Left cardiac atrium (tissue), 4 donors: ENCODE measurements at places on chromosomes 7 and 10. TPM values are rescaled to one million over a fixed set of nuclear protein-coding genes. Genes with fewer than 3 reads are reported as not detected.

- no peak for DNase-seq
These were observed 41.3 kb upstream of the AGMO start for GRCh38 chr7:15603124-15603523.

- DNase-seq: no peak
These were observed 263.0 kb upstream of the NEBL start for GRCh38 chr10:21160116-21160515.

DNA sequence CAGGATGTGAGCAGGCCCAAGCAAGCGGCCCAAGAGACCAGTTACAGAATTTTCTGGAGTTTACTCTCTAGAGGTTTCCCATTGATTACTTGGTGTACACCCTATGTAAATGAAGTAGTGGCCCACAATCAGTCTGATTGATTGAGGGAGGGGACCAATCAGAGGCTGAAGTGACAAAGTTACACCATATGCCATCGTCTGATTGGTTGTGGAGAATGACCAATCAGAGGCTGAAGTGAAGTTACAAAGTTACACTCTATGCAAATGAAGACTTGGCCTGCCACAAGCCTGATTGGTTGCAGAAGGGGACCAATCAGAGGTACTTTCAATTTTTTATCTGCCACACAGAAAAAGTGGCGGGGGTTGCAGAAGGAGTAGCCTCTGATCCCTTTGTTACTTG is 83.7 kb downstream of the KIF20B start:
- DNase-seq: no peak

- no peak for DNase-seq
These were observed 37.1 kb upstream of the SRI start for GRCh38 chr7:88256906-88257305.

DNA sequence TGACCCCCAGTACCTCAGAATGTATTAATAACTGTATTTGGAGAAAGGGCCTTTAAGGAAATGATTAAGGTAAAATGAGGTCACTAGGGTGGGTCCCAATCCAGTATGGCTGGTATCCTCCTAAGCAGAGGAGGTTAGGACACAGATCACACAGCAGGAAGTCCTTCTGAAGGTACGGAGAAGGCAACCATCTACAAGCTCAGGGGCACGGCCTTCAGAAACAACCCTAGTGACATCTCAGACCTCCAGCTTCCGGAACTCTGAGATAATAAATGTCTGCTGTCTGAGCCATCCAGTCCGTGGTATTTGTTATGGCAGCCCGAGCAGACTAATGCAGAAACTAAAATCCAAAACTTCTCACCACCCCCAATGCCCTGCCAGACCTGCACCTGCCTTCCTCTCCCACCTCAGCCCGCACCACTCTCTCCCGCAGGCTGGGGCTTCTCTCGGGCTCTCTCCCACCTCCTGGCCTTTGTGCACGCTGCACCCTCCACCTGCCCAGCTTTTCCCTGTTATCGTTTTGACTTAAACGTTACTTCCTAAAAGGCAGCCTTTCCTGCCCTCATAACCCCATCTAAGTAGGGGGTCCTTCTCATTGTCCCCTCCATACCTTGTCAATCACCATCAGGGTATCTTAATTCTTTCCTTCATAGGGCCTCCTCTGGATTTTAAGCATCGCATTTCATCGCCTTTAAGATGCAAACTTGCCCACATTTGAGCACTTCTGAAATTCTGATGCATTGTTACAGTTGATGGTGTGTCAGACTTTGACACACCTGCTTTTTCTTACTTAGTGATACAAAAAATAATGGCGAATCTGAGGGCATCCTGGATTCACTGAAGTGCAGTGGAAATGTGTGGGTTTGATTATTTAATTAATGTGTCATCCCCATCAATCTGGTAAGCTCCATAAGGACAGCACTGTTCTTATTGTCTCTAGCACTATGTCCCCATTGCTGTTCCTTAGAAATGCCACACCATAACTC is 32.2 kb upstream of the AQP1 start:
- no peak for DNase-seq

DNA sequence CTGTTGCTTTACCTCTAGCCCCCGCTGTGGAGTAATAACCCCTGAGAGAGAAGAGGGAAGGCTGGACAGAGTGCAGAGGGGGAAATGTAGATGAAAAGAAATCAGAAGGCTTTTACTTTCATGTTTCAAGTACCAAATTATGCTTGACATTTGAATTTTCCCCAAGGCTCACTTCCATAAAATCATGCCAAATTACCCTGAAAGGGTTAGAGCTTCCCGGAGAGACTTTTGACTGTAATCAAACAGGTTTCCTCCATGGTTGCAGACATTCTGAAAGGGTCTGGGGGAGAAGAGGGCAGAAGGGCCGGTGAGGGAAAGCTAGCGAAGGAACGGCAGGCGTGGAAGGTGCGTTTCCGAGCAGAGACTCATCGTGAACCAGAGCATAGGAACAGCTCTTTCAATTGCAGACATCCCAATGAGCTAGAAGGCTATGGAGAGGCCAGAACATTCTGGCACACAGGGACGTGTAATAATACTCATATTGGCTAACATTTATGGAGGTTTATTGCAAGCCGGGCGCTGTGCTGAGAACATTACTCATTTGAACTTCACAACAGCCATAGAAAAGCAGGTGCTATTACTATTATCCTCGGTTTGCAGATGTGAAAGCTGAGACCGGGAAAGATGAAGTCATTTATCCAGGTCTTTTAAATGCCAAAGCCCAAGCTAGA is 620.8 kb upstream of the AUTS2 start:
- DNase-seq: no peak

DNA sequence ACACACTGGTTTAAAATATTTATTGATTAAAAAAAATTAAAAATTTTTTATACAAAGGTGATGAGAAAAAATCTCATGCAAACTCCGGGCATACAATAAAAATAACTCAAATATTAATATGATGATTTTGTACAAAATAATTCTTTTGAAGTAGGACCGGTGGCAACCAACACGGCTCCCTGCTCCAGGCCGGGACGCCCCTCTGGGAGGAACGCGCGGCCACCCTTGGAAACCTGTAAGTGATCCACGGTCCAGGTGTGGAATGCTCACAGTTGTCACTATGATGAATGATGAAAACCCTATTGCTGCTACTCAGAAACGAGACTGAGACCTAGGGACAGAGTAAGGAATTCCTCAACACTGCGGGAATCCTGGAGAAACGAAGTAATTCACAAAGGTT is 219.1 kb downstream of the TCERG1L start:
- DNase-seq: no peak

- no peak for DNase-seq
These were observed 86.5 kb downstream of the PLXNA4 start for GRCh38 chr7:132489776-132490237.

GRCh38 chr10:28619455-28619854 is 57.9 kb upstream of the BAMBI start:
- no peak for DNase-seq

GRCh38 chr10:118373786-118374185 is 31.7 kb upstream of the FAM204A start:
- DNase-seq: no peak

GRCh38 chr10:1615186-1615954 is 122.0 kb downstream of the ADARB2 start:
- DNase-seq: no peak

- no peak for DNase-seq
These were observed 3.6 kb downstream of the BAZ1B start for GRCh38 chr7:73518470-73518869.

HMX2 gene
- not detected for total RNA-seq

ARHGEF35 gene
- 1.8 TPM for total RNA-seq

UPK3BL1 gene
- 8.3 TPM for total RNA-seq

PNLIPRP3 gene
- not detected for total RNA-seq
